ENCODE measurements at places on chromosomes 2 and 18.

DNA sequence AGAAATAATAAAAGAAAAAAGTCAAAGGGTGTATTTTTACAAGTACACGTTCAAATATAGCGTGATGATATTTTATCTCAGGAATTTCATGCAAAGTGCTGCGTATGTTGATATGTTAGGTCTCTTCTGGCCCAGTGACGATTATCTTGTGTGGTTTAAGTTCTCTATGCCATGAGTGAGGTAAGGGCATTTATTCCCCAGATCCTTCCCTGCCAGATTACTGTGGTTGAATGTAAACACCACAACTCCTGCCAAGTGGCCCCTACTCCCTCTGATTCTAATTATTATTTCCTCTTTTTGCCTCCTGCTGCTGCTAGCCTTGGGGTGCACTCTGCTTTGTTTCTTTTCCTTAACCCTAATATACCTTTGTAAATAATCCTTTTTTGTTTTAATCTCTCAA is 12.2 kb downstream of the SCN2A start:
- no peak for DNase-seq

DNA sequence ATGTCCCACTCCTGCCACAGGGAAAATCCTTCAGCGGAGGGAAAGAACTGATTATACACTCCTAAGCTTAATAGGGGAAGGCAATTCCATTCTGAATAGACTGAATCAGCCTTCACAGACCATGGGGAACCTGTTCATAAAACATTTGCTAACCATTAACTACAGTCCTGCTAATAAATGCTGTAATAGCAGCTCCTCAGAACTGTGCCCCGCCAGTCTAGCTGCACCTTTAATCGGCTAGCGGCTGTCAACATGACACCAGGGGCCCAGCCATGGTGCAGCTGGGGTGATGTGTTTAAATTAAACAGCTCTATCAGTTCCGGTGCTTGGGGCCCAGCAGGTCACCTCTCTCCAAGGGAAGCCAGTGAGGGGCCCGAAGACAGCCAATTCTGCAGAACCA is 77.8 kb downstream of the GALNT14 start:
- DNase-seq, result no peak

GRCh38 chr2:156841321-156841720 is 405.1 kb downstream of the GPD2 start:
- DNase-seq, result no peak

DNA sequence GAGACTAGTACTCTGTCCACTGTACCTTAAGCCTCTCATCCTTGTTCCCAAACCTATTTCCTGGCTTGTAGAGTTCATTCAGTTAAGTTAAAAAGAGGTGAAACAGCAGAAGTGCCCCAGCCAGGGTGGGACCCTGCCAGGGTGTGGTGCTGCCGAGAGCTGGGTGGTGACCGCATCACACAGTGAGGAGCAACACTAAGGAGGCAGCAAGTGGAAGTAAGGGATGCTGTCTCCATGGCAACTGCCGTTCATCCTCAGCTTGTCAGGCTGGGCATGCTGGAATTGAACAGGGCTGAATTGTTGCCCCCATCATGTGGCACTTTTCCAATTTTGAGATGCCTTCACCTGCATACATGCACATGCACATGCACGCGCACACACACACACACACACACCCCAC is 77.0 kb downstream of the VSNL1 start:
- no peak for DNase-seq

GRCh38 chr2:134818321-134818720 is 20.1 kb upstream of the ACMSD start:
- no peak for DNase-seq

GRCh38 chr18:59612381-59612780 is 84.8 kb downstream of the CCBE1 start:
- no peak for DNase-seq

- no peak for DNase-seq
Observed at GRCh38 chr2:121969166-121969565, 213.7 kb downstream of the TSN start.

DNA sequence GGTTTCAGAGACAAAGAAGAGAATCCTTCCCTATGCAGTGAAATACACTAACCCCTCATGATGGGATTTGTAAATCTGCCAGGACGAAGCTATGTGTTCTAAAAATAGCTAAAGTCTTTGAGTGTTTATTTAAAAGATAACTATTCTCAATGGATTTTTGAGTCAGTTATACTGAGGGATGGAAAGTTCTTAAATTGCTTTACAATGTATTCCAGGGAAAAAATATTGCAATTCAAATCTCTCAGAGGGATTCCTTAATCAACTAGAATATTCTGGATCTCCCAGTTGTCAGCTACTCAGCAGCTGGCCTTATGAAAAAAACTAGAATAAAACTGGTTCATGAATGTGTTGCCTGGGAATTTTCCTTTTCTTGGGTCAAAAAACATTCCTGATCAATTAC is 312.4 kb downstream of the PLCL1 start:
- no peak for DNase-seq

DNA sequence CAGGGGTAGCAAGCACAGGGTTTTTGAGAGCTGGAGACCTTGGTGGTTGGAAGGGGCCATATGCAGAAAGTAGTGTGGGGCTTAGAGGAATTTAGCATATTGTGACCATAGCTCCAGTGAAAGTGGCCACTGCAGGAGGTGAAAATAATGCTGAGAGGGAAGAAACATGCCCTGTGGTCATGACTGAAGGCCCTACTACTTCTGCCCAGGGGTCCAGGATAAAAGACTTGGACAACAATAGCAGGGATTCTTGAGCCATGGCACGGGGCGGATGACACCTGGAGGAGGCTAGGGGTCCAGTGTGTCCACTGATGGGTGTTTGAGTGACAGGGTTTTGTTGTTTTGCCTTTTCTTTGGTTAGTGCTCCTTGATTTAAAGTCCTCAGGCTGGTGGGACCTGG is 694.6 kb downstream of the CPS1 start:
- no peak for DNase-seq

GRCh38 chr2:215059724-215060123 is 78.7 kb downstream of the ABCA12 start:
- DNase-seq, result no peak

GRCh38 chr2:60028849-60029565 is 524.4 kb downstream of the BCL11A start:
- no peak for DNase-seq

DNA sequence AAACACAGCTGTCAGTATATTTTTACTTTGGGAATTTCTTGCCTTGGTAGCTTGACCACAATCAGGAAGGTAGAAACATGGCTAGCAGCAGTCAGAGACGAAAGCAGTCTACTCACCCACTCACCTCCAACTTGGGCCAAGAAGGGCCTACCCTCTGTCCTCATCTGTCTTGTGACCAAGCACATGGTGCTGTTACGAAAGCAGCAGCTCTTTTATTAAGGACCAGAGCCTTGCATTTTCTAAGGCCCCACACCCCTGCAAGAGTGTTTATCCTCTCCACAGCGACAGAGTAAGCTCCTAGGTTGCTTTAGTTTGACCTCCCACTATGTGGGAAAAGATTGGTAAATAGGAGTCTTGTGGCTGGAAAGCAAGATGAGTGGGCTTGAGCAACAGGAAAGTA is 31.3 kb upstream of the MSTN start:
- no peak for DNase-seq

DNA sequence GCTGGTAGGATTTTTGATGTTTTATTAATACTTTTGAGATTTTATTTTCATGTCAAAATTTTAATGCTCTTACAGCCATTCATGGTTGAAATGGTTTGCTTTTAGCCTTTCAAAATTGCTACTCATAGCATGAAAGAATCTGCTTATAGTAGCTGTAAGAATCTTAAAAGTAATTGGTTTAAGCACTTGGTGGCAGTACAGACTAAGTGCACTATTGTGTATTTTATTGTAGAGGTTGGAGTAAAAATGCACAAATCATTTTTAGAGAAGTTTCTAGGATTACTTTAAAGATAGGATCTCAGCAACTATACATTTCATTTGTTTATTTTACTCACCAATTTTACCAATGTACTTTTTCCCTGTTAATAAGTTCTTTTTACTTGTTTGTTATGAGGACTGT is 205.8 kb downstream of the SPAG16 start:
- no peak for DNase-seq

DNA sequence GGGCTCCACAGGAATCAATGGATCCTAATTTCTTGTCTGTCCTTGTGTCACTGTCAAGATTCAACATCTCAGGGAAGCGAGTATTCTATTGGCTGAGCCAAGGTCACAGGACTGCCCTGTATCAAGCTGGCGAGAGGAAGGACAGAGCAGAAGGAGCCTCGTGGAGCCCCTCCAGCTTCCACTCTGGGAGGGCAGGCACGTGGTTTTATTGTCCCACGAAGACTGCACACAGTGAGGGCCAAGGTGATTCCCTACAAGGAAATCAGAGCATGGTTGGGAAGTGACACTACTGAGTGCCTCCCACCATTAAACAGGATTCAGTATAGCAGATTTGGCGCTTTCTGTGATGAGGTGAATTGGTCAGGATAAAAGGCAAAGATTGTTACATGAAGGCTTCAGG is 302.4 kb upstream of the CXCR4 start:
- no peak for DNase-seq

DNA sequence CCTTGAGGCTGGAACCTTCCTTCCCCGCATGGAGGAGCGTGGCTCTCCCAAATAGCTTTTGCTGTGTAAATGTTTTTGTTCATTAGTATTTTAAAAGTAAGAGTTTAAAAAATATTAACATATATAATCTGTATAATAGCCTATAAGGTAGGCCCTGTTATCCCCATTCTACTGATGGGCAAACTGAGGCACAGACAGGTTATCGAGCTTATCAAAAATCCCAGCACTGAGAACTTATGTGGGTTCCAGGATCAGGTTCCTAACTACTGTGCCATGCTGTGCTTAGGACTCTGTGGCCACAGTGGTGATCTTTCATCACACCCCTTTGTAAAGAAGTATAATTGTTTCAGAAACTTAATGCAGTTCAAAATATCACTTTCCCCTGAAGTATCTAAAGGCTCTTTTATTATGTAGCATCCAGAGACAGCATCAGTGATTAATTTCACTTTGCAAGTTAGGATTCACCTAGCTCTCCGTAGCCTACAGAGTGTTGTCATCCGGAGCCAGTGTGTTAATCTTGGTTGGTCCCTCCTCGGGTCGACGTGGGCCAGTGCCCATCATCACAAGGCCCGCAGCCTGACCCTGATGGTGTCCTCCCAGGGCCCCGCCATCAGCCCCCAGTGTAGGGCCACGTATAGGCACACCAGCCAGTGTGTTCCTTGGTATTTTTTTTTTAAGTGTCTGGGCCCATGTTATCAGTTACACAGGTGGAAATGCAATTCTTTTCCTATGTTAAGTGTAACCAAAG is 28.7 kb downstream of the CABLES1 start:
- no peak for DNase-seq

DNA sequence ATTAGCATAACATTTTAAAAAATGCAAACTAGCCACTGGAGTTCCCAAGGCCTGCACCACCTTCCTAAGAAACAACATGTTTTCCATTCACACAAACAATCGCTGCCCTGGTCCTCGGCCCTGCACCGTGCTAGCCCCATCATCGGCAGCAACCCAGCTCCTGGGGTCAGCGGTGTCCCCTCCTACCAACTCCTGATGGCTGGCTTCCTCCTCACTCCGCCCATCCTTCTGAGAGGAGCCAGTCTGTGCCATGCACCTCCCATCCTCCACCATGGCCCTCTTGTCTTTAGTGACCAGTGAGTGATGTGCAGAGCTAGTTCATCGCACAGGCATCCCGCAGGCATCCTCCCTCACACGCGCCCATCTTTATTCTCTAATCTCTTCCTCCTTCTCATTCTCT is 81.9 kb downstream of the LONRF2 start:
- DNase-seq, result no peak

- no peak for DNase-seq
Observed at GRCh38 chr2:200013906-200014305, 58.5 kb downstream of the MAIP1 start.

GRCh38 chr2:46979571-46979979 is 64.0 kb upstream of the MCFD2 start:
- DNase-seq, result no peak

DNA sequence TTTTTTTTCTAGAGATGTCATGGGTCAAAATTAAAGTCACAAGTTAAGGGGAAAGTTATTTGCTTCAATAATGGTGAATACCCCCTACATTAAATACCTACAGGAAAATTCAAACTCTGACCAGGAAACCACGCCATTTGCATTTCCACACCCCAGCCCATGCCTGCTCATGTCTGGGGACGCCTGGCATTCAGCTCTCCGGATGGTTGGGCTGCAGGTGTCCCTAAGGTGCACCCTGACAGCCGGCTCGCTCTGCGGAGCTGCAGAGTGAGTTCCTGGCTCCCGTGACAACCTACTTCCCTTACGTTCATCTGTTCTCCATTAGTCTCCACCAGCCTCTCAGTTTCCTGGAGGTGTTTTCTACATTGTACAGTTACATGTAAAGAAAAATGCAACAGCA is 122.7 kb upstream of the RIOK3 start:
- DNase-seq, result no peak

GRCh38 chr2:72427022-72427861 is 279.6 kb upstream of the CYP26B1 start:
- no peak for DNase-seq

DNA sequence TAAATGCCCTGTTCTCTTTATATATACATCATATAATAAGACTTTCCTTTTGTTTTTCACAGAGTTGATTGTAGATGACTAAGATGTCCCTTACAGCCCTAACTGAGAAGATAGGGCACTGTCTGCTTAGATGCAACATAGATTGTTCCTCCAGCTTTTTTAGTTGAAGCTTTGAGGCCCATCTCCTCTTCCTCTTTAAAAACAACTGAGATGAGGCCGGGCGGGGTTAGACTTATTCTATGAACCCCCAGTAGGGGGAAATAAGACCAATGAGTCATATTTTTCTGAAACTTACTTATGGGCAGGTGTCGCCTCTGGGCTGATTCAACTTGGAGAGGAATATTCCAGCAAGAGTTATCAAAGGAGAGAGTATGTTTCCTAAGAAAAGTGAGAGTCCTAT is 84.6 kb downstream of the FBXO15 start:
- DNase-seq, result no peak

- DNase-seq, result no peak
Observed at GRCh38 chr2:65357959-65358294, 74.5 kb downstream of the SPRED2 start.

- DNase-seq, result no peak
Observed at GRCh38 chr18:21472741-21473140, 127.8 kb downstream of the ESCO1 start.

DNA sequence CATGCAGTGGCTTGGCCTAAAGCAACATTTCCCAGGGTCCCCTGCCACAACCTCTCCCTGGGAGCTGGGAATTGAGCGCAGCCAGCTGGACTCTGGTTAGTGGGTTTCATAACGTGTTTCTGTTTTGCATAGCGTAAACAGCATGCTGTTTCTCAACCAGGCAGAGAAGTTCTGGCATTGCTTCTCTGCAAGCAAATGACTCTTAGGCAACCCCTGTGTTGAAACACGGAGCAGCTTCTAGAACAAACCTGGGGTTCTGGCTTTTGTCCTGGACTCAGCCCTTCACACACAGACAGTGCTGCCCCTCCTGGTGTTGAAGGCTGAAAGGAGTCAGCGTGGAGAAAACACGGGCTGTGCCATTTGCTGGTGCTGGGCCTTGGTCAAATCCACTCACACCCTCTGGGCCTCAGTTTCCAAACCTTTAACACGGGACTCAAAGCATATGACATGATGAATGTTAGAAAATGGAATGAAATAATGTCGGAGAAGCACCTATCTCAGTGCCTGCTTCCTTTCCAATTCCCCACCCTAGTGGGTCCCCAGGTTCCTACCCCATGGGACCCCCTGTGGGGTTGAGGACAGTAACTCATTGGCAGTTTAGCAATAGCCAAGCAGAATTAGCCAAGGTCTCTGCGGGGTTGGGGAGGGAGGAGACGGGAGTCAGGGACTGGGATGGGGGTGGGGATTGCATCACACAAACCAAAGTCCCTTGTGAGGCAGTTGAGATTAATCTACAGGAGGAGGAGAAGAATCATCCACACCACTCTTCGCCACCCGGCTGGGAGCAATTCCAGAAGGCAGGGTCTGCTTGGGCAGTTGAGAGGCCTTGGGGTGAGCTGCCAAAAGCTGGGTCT is 30.2 kb upstream of the IL1R2 start:
- DNase-seq, result no peak
